ENCODE measurements at places on chromosomes 1 and 21.

DNA sequence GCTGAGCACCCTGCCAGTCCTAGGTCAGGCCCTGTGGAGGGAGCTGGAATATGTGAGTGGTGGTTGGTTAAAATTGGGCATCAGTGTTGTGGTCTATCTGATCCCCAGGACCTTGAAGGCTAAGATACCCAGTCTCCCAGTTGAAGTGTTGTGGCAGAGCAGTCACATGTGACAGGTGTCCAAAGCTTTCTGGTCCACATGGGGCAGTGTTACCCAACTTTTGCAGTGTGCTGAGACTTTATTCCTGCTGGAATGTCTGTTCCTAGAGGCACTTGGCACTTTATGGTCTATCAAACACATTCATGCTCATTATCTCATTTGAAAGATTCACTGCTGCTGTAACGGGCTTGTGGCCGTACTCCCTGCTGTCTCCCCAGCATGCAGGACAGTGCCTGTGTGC, 21.0 kb upstream of the LORICRIN start:
- DNase-seq = no peak

DNA sequence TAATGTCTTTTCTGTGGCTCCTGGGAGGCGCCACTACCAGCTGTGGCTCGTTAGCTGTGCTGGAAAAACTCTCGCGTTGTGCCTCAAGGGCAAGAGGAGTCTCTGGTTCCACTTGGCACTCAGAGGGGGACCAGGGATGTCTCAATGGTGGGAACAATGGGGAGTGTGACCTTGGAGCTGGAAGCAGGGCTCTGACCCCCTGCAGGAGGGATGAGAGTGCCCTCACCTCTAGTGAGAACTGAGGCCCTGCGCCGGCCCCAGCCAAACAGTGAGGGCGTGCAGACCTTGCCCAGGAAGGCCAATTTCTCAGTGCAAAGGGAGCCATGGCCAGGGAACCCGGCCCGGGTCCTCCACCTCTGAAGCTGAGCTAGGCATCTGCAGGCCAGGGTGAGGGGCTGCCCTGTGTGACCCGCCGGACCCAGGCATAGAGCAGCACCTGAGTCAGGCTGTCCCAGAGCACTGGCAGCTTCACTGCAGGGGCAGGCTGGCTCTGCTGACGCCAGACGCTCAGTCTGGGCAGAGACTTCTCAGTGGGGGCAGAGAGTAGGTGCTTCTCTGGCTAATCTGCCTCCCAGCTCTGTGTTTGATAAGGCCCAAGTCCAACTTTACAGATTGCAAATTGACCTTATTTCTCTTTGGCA, 1.8 kb downstream of the RD3 start:
- no peak for DNase-seq

DNA sequence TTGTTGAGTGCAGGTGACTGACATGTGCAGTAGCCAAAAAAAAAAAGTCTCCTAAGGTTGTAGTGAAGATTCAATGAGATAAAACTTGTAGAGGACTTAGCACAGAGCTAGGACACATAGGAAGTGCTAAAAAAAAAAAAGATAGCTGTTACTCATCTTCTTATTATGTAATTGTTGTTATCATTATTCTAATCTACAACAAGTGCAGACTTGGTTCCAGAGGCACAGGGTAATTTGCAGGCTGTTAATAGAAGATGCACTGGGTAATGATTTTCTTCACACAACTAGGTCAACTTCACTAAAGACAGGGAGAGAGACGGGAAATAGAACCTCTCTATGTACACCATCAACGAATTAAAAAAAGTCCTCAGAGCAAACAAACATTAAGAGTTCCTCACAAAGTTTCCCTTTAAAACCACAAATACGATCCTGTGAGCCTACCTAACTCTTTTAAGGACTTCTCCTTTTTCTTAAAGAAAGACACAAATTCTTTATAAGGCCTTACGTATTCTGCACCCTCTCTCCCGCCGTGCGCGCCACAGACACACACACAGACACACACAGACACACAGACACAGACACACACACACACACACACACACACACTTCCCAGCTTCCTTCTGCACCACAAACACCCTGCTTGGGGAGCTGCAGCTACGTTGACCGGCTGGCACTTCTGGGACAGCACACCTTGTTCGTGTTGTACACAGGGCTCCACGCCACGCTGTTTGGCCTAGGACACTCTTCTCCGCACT, 49.8 kb upstream of the GADD45A start:
- no peak for DNase-seq

DNA sequence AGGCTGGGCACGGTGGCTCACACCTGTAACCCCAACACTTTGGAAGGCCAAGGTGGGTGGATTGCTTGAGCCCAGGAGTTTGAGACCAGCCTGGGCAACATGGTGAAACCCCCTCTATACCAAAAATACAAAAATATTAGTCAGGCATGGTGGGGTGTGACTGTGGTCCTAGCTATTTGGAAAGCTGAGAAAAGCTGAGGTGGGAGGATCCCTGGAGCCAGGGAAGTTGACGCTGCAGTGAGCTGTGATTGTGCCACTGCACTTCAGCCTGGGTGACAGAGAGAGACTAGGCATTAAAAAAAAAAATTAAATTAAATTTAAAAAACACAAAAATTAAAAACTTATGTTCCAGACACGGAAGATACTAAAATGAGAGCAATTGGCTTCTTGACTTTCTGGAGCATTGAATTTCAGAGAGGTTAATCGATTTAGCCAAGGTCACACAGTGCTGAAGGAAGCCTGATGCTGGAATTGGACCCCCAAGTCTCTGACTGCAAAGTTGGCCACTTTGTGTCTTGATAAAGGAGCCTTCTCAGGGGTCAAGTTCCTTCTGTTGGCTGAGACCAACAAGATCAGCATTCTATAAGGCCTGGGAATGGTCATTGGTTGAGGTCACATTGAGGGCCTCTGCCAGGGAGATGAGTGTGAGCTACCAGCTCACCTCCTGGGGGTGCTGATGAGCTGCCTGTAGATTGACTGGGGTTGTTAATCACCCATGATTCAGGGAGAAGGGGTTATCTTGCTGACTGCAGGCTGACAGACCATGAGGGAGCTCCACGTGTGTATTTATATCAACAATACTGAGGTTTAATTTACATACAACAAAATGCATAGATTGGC, 54.3 kb downstream of the RPS6KA1 start:
- DNase-seq = no peak

DNA sequence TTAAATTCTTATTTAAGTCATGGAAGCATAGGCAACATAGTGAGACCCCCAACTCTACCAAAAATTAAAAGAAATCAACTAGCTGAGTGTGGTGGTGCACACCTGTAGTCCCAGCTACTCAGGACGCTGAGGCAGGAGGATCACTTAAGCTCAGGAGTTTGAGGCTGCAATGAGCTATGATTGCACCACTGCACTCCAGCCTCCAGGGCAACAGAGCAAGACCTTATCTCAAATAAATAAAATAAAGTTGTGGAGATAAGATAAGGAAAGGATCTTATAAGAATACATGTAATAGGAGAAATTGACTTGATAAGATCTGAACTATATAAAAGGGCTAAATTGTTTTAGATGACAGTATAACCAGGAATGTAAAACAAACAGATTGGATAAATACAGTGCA, 2.3 kb upstream of the BATF3 start:
- DNase-seq = no peak

- DNase-seq = no peak
These were observed 658.8 kb downstream of the MATN1 start for GRCh38 chr1:30064547-30064946.

- no peak for DNase-seq
These were observed 101.9 kb upstream of the CDC42BPA start for GRCh38 chr1:227420147-227420546.

DNA sequence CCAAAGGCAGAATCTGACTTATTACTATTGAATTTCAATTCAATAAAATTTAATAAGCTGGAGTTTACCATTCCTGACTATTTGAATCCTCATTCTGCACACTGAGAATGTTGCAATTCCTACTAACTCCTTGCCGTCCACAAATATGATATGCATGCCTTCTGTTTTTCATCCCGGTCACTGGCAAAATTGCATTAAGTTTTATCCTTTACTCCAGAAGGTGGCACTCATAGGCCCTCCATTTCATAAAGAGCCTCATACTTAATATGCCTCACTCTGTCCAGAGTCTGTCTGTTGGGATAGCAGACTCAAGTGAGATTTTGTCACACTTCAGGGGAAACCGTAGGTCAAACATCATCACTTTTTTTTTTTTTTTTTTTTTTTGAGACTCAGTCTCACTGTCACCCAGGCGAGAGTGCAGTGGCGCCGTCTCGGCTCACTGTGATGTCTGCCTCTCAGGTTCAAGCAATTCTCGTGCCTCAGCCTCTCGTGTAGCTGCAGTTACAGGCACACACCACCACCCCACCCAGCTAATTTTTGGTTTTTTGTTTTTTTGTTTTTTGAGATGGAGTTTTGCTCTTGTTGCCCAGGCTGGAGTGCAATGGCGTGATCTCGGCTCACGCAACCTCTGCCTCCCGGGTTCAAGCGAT, 27.3 kb downstream of the F11R start:
- DNase-seq = peak; percentile 78

- no peak for DNase-seq
These were observed 124.1 kb downstream of the OMA1 start for GRCh38 chr1:58422436-58422835.

DNA sequence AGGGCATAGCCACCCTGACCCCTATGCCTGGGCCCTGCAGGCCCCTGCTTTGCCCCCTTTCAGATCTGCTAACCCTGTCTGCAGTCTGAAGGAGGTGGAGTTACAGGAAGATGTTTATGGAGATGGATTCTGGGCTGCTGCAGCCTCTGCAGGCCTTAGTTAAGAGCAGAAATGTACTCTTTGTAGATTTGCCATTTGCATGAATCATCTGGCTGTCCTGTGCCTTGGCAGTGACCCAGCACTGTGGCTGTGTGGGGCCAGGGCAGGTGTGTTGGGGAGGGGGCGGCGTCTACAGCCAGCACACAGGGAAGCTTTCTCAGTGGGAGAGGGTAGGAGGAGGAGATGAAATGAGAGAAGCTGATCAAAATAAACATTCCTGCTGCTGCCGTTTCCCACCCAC, 867.3 kb downstream of the PLA2G4A start:
- no peak for DNase-seq

DNA sequence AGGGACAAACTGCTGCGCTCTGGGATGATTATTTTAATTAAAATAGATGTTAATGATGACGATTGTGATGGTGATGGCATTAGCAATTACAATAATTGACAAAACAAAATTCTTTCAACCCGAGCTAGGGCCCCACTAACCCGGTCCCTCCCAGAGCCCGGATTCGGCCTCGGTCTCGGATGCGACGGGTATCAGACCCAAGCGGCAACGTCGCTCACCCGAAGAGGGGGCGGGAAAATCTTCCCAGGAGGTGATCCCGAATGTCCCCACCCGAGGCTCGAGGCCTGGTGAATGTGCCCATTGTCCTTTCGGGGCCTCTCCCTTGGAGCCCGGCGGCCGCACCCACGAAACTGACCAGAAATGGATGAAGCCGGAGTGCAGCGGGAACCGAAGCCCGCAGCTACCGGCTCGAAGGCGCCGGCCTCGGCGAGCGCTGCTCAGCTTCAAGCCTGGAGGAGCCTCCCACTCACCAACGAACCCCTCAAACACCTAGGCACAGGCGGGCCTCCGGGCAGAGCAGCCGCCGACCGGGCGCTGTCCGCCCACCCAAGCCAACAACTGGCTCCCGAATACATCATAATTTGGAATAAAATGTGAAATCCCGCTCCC, 1.2 kb downstream of the TAL1 start:
- DNase-seq = no peak

- DNase-seq = no peak
These were observed 2.3 kb upstream of the IVL start for GRCh38 chr1:152906023-152906565.

DNA sequence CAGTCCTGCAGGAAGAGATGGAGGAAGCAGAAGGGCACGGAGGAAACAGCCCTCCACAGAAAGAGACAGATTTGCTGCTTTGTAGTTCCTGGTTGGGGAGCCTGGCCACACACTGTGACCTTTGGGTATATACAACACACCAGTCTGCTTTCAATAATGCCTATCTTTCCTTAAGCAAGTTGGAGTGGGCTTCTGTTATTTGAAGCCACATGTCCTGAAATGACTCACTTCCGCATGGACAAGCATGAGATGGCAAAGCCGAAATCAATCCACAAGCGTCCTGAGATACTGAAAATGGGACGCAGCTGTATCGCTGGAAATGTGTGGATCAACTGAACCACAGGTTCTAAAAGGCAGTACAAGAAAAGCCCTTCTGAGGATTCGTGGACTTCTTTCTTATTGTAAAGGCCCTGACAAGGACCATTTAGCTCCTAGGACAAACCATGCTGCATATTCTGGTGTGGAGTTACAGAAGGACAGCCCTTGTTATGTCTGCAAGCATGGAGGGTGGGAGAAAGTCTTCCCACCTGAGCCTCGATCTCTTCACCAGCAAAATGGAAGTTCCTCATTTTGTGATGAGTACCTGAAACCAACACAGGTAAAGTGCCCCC, 22.7 kb upstream of the FHAD1 start:
- no peak for DNase-seq
